GM12892 (cell line): ENCODE measurements at places on chromosomes 1 and 21.

DNA sequence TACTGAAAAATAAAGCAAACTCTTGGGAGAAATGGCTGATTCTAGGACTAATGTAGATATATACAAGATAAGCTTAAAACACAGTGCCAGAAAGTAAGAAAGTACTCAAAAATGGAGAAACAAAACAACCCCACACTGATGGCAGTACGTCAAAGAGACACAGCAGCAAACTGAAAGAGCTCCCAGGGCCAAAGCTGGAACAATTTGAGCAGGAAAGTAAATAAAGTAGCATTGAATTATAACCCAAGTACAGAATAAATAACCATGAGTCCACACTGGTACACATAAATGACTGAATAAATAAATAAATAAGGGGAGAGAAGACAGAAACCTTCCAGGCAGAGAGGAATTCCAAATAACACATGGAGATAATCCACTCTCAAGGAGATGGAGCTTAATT, 120.9 kb downstream of the GLUL start:
- no peak for DNase-seq

- no peak for DNase-seq
Measured at GRCh38 chr21:36560933-36561575, 81.1 kb upstream of the CLDN14 start.

- DNase-seq = no peak
Measured at GRCh38 chr1:81375884-81376548, 424.7 kb upstream of the ADGRL2 start.

- no peak for DNase-seq
Measured at GRCh38 chr21:25385341-25385740, 221.9 kb downstream of the MRPL39 start.

DNA sequence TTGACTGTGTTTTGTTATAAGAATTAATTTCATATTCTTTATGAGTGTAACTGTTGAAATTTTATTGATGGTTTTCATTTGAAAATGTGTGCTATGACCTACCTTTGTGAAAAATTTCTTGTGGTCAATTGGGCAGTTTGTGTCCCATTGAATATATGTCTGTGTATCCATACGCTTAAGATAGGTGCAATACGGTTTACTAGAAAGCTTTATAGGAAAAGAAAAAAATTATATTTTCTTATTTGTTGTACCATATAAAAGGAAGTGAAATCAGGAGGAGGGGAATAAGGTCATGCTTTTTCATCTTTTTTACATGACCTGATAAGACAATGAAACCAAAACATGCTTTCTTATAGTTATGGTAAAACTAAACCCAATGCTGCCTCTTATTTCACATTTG, 807.7 kb downstream of the USP25 start:
- no peak for DNase-seq

DNA sequence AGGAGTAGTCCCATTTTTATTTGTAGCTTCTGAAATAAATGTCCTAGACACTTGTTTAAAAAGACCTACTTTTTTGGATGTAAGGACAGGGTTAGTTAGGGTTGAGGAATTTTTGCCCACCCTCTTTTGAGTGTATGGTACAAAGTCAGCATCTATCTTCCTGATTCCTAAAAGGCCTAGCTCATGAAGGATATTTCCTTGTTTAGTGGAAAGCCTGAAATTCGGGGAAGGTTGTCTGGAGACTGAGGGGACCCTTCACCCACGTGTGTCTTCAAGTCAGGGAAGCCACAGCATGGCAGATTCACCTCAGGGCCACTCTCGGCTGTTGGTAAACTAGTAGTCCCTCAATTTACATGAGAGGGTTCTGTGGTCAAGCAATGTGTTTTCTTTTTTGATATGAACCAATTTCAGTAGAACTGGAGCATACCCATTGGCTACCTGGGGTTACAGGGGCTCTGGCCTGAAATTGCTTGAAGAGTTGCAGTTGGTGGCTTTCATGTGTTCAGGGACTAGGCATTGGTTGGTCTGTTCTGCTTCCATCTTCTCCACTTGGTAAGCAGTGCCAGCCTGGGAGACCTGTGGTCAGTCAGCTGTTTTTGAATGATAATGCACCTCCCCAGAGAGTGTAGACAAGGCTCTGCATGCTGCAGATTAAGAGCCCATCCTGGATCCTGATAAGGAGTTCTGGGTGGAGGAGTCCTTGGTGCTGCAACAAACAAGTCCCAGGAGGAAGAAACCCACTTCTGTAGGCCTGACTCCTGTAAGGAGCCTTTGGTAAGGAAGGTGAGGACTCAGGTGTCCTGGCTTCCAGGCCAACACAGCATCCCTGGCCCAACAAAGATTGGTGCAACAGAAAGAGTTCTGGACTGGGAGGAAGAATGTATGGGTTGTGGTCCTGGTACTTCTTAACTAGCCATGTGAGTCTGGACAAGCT, 6.3 kb downstream of the BTG2 start:
- no peak for DNase-seq

DNA sequence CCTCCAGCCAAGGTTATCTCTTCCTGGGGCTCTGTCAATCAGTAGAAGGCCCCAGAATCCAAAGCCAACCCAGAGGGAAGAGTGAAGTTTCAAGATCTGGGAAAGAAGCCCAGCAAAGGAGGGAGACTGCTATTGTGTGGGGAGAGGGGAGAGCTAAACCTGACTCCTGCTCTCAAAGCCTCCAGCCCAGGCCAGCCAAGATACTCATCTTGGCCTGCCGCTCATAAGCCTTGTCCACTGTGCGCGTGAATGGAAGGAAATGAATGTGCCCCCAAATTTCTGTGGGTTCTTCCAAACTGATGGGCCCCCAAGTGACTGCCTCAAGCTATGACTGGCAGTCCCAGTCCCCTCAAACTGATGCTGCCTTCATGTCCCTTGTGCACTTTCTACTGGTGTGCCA, 2.0 kb downstream of the PLXNA2 start:
- no peak for DNase-seq

GRCh38 chr1:63813829-63814277, 40.0 kb downstream of the ROR1 start:
- no peak for DNase-seq

DNA sequence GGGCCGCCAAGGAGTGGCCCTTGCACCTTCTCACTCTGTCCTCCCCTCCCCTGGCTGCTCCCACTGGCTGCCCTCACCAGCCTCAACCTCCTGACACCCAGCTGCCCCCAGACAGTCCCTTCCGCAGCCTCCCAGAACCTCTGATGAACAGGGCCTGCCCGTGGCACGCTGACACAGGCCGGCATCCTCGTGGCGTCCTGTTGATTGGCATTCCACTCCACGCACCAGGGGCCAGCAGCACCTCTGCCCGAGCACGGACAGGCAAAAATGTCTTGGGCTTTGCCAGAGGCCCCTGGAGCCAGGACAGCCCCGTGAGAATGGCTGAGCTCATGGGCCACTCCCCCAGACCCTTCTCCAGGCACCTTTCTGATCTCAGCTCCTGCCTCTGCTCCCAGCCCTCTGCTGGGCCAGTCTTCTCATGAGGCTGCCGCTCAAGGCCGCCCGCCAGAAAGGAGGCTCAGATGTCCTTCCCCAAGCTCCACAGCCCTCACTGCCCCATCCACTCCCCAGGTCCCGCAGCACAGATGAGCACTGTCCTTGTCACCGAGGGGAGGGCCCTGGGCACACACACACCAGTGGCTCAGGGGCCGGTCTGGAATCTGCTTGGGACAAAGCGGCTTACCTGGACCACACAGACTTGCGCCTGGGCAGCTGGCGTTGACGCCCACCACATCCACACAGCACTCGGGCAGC, 15.8 kb upstream of the RNF223 start:
- DNase-seq = no peak
